ENCODE measurements at places on chromosomes 5 and 9.
A peak's percentile ranks its signal among the peaks of the same experiment; 100 is the strongest.

GRCh38 chr5:28495876-28496275, 1457.5 kb upstream of the CDH9 start:
- DNase-seq, result no peak

- peak; percentile 34 for DNase-seq
These were observed 2.2 kb downstream of the TNIP1 start for GRCh38 chr5:151078490-151079262.

DNA sequence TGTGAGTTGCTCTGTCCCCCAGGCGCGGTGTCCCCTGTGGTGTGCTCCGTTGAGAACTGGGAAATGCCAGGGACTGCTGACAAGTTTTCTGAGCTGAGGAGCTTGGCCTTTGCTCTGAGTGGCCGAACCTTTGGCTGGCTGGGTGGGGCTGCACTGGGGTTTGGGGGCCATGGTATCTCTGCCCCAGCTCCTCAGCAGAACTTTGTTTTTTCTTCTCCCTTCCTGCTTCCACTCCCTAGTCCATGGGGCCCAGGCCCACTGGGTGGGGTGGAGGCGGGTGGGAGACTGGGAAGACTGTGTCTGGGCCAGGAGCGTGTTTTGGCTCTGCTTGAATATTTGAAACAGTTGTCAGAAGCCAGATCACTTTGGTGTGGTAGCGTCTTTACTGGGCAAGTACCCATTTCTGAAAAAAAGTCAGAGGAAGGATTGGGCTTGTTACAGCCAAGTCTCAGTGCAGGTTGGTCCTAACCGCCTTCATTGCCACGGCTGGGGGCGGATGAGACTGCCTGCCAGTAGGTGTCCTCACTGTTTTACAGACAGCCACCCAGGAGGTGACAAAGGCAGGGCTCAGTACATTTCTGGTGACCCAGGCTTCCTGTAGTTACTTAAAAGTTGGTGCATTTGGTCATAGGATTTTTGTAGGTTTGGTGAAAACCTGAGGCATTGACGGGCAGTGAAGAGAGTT, 92.7 kb downstream of the DAB2IP start:
- DNase-seq, result no peak

DNA sequence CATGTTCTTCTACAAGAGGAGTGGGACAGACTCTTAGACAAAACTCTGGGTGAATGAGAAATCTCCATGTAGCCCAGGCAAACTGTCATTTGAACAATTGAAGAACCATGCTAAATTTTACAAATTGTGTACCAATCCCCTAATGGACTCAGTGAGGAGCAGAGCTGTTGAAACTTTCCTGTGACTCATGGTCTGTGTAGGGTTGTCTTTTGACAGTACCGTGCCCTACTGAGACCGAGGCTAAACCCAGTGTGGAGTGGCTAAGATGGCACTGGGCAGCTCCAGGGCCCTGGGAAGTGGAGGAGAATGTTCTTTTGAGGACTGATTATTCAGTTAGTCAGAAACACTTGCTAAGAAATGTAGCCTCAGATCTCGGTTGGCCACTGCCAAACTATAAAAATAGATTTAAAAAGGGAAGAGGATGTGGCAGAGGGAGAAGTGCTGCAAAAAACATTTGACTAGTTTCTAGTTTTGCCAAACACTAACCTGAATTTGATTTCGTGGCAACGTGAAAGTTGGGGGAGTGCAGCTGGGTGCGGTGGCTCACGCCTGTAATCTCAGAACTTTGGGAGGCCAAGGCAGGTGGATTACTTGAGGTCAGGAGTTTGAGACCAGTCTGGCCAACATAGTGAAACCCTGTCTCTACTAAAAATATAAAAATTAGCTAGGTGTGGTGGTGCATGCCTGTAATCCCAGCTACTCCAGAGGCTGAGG, 24.7 kb downstream of the POU4F3 start:
- no peak for DNase-seq

- DNase-seq, result no peak
These were observed 565.6 kb downstream of the PRR16 start for GRCh38 chr5:121029536-121030245.

GRCh38 chr9:10255758-10256157, 357.0 kb downstream of the PTPRD start:
- no peak for DNase-seq

- no peak for DNase-seq
These were observed 103.4 kb downstream of the PIP5K1B start for GRCh38 chr9:68808338-68808890.

- no peak for DNase-seq
These were observed 32.8 kb downstream of the TMC1 start for GRCh38 chr9:72554221-72554641.

DNA sequence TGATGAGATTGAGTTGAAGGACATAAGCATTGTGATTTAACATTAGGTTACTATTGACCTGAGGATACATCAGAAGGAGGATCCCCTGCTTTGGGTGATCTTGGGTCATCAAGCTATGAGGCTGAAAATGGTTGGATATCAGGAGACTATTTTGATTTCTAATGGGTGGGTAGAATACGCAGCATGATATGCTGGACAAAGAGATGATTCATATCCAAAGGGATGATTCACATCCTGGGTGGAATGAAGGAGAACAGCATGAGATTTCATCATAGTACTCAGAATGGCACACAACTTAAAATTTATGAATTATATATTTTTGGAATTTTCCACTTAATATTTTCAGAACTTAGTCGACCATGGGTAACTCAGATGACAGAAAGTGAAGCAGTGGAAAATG, 1759.5 kb upstream of the C9orf72 start:
- DNase-seq, result no peak

GRCh38 chr9:111052791-111053190, 14.5 kb upstream of the LPAR1 start:
- DNase-seq, result no peak

- DNase-seq, result no peak
These were observed 38.2 kb downstream of the DNAJC21 start for GRCh38 chr5:34967540-34967939.

GRCh38 chr9:116705531-116705930, 18.4 kb downstream of the TRIM32 start:
- no peak for DNase-seq

DNA sequence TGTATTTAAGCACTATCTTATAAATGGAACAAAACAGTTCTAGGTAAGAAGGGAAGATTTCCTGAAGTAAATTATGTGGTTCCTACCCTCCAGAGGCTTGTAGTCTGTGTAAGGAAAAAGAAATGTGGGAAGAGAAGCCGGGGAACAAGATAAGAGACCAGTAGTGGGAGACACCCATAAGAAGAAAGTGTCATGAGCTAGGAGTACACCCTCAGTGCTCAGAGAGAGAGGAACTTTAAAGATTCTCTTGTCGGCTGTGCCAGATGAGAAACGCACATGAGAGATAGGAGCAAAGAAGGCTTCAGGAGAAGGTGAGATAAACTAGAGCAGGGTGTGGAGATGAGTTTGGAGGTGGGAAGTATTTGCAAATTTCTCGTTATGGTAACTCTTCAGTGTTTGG, 18.1 kb downstream of the SLC36A1 start:
- no peak for DNase-seq

DNA sequence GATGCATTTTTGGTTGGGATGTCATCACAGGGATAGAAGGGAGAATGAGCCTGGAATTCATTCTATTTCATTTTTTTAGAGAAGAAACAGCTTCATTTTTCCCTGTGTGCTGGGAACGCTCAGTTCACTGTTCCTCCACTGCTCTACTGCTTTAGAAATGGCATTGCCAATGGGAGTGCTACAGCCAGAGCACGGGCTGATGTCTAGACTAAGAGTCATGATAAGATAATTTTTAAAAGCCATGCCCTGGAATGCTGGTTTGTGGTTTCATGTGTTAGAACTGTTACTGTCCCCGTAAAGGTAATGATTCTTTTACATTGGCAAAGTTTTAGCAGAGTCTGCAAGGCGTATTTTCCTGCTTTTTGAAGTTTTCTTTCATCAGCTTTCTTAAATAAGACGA, 119.6 kb downstream of the SEMA6A start:
- no peak for DNase-seq

- no peak for DNase-seq
These were observed 174.6 kb downstream of the RFK start for GRCh38 chr9:76219560-76220151.

GRCh38 chr5:144117412-144117811, 53.0 kb downstream of the YIPF5 start:
- DNase-seq, result no peak

- no peak for DNase-seq
These were observed 22.5 kb downstream of the RANBP3L start for GRCh38 chr5:36279054-36279698.

DNA sequence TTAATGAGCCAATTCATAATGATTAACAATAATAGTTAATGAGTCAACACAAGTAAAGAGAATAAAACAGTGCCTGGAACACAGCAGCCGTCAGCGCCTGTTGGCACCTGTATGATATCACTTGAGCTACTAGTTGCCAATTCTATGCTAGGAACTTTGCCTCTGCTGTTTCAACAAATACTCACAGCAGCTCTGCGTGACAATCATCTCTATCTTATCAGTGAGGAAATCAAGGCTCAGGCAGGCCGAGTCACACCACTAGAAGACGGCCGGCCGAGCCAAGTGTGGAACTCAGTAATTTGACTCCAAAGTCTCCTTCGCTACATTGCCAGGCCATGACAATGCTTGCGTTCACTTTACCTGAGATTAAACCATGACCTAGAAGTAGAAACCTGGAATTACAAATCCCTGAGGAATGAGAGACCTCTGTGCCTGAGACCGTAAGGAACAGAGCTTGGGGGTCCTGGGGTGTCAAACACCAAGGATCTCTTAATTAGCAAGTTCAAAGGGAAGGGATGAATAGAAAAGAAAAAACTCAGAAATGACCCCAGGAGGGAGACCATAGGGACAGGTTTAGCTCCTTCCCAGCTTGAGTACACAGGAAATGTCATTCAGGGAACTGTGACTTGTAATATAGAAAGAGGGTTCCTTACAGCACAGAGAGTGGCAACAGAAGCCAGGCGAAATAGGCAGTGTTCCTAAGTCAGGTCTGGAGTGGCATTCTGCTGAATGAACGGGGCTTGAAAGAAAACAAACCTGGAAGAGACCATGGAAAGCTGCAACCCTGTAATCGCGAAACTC, 109.1 kb downstream of the SUSD1 start:
- no peak for DNase-seq

DNA sequence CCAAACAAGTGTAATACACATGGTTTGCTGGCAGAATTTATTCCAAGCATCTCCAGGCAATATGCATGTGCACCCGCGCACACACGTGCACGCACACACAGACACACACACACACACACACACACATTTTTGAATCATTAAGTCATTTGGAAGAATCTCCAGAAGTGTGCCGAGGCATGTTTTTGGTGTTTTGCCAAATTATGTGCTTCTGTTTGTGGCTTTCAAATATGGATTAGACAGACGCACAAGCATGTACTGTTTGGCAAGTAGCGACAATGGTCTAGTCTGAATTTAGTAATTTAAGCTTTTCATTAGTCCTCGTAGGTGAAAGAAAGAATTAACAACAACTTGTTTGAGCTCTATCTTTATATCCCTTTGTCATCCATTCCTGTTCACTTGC, 36.7 kb downstream of the NFIB start:
- no peak for DNase-seq

DNA sequence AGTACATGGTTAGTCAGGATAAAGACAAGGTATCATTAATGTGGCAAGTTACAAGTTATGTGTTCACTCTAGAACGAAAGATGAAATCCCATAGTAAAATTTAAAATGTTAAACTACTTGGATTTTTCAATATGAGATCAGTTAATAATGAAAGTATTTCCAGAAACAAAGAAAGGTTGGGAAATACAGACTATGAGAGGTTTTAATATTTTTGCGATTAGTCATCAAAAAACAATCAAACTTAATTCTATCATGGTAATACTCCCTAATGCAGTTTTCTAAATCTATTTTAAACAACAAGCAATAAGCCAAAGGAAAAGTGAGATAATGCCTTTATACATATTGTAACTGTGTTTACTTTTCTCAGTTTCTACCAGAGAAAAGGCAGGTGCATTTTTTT, 10.6 kb downstream of the CDH12 start:
- no peak for DNase-seq

DNA sequence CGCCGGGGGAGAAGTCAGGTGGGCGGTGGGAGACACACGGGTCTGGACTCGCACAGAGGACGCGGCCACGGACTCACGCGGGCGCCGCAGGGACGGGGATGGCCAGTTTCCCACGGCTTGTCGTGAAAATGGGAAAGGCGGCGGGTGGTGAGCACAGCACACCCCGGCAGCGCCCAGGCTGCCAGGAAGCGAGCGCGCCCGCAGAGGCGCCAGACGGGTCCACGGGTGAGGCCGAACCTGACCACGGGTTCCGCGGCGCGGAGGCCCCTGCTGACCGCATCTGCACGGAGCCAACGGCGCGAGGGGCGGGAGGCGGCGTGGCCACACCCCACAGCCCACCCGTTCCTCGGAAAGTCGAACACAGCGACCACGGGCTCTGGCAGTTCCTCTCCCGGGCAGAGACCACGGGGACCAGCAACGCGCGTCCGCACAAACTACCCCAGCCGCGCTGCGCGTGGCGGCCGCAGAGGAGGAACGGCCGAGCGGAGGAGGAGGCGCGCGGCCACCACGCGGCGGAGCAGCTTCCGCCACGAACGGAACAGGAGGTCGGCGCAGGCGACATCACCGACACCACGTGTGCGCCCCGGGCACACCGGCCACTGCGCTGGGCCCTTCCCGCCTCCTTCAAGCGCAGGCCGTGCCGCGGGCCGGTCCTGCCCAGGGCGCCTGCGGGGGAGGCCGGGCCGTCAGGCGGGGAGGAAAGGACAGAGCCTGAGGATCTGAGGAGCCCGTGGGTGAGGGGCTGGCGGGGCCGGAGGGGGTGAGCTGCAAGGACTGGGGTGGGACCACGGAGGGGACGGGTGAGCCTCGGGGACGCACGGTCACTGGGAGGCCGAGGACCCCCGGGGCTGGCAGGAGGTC, 5.6 kb downstream of the EXD3 start:
- no peak for DNase-seq

DNA sequence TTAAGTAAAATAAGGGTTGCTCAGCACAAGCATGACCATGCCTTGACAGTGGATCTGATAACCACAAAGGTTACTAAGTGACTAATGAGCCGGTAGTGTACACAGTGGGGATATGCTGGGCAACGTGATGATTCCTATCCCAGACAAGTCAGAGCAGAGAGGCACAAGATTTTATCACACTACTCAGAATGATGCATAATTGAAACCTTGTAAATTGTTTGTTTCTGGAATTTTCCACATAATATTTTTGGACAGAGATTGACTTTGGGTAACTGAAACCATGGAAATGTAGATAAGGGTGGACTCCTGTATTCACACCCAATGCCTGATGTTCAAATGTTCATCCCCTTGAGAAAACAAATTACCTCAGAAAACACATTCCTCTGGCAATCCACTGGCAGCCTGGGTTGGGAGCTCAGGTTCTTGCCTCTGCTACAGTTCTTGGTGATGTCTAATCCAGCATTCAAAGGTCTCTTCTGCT, 16.2 kb upstream of the ERAP1 start:
- no peak for DNase-seq

DNA sequence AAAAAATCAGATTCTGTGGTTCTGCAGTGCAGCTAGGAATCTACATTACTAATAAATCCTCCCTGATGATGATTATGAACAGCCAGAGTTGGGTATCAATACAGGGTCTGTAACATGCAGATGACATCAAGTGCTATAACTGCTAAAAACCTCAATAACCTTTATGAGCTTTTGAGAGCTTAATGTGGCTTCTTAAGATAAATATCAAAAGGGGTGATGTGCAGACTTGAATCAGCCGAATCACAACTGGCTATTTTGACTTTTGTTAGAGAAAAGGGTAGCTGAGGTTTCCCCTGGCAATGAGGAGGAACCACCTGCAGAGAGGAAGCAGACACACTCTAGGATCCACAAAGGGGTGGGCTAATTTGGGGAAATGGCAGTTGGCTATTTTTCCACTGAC, 30.2 kb downstream of the CAPSL start:
- no peak for DNase-seq

- DNase-seq, result no peak
These were observed 781 bp downstream of the ST6GALNAC4 start for GRCh38 chr9:127915801-127916719.

All from stimulated activated CD4-positive, alpha-beta T cell treated with anti-CD3 and anti-CD28 coated beads, Interleukin-15, amount 100 ng/mL, for 1 hour (primary cell).